ENCODE measurements at places on chromosomes 2 and 18.

DNA sequence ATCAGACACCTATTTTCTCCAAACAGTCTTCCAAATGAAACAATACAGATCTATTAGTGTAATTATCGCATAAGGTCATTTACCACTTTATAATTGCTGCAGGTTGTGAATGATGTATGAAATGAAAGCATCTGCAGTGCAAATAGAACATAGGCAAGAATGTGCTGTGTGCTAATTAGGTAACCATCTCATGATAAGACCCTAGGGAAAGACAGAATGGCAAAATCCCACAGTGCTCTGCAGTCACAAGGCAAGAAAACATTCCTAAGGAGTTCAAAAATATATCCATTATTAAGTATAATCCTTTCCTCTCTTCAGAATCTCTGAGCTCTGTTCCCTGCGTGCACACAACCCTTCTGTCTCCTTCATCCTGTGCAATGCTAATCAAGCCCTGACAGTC, 488.1 kb downstream of the NR4A2 start:
- no peak for DNase-seq

GRCh38 chr2:155372969-155373368, 674.5 kb downstream of the KCNJ3 start:
- DNase-seq, result peak; percentile 8

DNA sequence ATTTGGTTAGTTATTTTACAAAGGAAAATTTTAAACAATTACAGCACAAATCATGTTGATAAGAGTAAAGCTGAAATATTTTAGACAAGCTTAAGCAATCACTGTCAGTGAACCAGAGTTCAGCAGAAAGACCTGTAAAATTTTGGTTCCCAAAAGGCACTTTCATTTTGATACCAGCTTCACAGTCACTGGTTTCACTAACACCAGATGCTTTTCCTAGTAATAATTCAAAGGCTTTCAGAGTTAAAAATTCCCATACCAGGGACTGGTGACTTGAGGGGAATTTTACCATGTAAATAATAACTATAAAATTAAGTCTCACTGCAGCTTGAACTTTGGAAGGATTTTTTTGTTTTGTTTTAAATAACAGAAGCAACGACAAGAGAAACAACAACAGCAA, 102.3 kb upstream of the CD302 start:
- DNase-seq, result no peak

- DNase-seq, result no peak
Measured at GRCh38 chr2:173196638-173197037, 121.0 kb downstream of the MAP3K20 start.

GRCh38 chr2:127680706-127681287, 5.5 kb upstream of the LIMS2 start:
- no peak for DNase-seq

- DNase-seq, result no peak
Measured at GRCh38 chr2:12244070-12244469, 472.7 kb upstream of the TRIB2 start.

- DNase-seq, result peak; percentile 69
Measured at GRCh38 chr2:159571540-159572260, 44.6 kb downstream of the BAZ2B start.

DNA sequence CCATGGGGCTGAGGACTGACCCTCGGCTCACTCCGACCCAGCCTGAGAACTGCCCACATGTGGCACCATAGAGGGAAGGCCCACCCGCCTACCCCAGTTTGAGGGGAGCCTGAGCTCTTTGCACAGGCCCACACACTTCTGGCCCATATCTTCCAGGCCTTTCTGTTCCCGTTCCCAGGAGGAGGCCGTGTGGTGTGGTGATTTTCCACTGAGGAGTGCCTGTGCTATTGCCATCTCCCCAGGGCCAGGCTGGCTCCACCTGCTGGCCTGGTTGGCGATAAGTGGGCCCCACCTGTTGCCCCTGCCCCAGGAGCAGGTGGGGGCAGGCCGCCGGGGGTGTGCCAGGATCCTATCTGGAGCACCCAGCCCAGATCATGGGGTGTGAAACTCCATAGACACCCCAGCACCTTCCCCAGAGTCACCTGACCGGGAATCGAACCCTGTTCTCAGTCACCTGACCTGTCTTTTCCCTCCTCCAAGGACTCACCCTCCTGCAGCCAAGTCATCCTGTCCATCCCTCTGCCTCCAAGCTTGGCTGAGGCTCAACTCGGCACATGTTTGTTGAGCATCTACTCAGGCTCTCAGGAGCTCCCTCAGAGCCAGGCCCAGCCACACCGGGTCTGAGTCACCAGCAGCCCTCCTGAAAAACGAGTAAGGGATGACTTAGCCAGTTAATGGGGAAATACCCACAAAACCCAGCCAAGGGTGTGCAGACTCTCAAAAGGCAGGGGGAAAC, 120.1 kb downstream of the CYP26B1 start:
- DNase-seq, result no peak

- no peak for DNase-seq
Measured at GRCh38 chr2:192932376-192932775, 737.6 kb upstream of the TMEFF2 start.

GRCh38 chr2:177093371-177093770, 119.2 kb upstream of the HNRNPA3 start:
- DNase-seq, result no peak

DNA sequence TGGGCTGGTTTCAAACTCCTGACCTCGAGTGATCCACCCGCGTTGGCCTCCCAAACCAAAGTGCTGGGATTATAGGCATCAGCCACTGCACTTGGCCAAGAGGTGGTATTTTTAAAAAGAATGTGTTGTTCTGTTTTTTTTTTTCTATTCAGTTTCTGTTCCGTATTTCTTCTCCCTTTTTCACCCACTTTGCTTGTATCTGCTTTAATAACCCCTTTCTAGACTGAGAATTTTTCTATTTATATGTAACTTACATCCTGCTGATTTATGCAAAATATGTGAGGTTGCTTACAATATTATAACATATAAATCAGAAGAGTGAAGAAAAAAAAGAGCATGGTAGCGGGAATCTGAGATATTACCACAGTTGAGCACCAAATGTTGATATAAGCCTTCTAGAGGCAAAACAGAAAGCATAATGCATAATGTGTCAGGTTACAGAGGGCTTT, 17.2 kb upstream of the LYPD6B start:
- no peak for DNase-seq

DNA sequence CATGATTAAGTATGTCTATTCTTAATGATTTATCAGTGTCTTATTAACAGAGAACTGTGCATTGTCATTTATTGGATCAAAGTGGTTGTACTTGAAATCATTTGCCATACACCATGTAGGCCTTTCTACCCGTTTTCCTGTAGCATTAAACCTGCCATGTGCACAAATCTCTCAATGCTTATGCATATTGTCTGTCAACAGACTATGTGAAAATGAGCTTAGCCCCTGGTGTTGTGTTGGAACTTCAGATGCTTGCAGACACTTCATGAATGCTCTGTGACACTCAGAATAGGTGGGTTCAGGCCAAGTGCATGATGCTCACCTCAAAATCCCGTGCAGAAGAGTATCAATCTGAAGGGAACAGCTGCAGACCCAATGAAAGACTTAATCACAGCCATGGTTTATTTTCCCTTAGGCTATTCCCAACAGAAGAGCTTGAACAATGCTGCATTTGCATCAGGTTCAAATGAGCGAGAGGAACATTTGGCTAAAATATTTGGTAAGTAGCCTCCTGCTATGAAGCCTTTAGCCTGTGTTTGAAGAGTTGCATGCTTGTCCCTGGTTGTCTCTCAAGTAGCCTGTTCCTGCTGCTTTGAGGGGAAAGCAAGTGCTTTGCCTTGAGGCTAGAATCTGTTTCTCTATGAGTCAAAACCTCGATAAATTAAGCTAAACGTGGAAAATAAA, 6.1 kb downstream of the C2orf92 start:
- DNase-seq, result no peak

GRCh38 chr2:230471074-230471473, 55.1 kb downstream of the SP100 start:
- DNase-seq, result no peak

DNA sequence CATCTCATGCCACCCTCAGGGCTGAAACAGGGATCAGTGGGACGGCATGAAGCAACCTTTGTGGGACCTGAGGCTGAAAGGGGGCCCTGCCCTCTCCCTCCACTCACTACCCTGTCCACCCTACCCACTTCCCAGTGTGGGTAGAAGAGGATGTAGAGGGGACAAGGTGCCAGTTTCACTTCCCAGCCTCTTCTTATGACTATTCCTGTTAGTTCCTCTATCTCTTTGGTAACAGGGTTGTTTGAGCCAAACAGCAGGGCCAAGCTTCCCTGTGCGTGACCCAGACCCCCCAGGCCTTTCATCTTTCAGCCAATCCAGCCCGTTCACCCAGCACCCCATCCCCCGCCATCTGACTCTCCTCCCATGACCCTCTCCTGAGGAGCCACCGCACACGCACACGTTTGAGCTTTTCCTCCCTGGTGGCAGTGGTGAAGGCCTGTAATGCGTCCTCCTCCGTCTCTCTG, 82.3 kb downstream of the STPG4 start:
- no peak for DNase-seq

DNA sequence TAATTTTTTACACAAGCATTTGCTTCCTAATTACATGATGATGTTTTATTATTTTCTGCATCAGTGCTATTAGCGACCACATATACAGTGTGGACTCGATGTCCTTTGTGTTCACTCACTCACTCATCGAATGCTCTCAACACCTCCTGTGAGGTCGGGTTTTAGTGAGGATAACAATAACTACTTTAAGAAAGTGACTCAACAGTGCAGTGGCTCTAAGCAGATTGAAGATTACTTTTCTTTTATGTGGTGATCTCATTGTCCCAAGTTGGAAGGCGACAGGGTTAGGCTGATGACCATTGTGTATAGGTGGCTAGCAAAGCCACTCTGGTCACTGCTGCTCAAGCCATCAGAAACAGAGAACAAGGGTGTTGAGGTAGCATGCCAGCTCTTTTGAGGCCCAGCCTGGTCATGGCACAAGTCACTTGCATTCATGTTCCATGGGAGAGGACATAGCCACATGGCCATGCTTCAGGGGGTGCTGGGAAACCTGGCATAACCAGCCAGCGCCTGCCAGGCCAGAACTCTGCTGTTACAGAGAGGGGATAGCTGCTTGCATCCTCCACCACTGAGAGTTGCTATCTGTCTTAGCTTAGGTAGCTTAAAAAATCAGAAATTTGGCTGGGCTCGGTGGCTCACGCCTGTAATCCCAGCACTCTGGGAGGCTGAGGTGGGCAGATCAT, 60.4 kb downstream of the PDCL3 start:
- no peak for DNase-seq

DNA sequence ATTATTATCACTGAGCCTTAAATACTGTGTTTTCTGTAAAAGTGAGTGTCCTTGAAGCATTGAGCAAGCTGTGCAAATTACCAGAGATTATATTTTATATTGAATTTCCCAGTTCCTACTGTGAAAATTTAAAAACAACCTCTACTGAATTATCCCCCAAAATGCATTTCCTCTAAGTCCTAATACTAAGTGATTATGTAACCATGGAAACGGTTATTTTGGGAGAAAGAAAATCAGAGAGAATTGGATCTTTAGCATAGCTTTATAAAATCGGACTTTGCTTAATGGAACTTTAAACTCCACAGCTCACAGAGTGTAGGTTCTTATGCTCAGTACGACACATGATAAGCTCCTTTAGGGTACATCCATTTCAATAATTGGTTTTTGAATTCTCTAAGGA, 19.3 kb upstream of the CHMP1B start:
- no peak for DNase-seq

- peak; percentile 20 for DNase-seq
Measured at GRCh38 chr2:156356014-156356754, 23.7 kb upstream of the NR4A2 start.

GRCh38 chr18:8443505-8443904, 165.7 kb upstream of the RAB12 start:
- DNase-seq, result no peak

DNA sequence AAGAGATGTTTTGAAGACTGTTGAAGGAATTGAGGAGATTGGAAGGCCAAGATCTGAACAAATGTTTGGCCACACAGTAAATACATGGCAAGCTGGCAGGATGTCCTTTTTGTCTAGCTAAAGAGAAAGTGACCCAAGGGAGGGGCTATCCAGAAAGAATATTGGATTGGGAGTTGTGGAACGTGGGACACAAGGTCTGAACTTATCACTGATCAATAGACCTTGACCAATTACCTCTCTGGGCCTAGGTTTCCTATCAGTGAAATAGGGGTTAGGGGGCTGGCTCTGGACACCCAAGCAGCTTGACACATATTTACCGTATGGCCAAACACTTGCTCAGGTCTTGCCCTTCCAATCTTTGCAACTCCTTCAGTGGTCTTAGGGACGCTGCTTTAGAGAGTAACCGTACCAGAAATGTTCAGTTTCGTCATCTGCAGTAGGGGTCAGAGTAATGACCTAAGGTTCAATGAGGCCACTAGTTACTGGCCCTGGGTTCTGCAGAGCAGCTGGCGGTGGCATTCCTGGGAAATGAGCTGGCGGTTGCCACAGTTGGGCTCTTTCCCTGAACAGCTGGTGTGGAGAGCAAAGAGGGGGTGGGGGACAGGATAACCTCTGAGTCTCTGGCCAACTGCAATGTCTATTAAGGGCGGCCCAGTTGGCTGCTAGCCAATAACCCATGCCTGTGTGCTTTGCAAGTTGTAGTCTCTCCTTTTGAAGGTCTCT, 70.1 kb upstream of the STPG4 start:
- DNase-seq, result peak; percentile 85

DNA sequence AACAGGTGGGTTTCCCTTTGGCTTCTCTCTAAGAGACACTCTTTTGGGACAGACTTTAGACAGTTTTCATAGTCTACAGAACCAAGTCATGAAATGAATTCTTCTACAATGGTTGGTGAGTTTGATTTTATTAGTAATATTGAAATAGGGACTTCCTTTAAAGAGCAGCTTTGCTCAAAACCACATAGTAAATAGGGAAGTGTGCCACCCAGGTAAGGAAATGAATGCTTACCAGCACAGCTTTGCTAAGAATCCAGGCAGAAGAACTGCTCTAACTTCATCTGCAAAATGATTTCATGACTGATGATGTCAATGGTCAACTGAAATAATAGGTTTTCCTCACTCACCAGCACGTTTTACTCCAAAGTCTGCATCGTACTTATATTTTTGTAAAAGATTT, 89.2 kb downstream of the NYAP2 start:
- no peak for DNase-seq

All from fibroblast of gingiva (primary cell).